Activated CD4-positive, alpha-beta T cell treated with anti-CD3 and anti-CD28 coated beads, Interleukin-10, Interleukin-2, amounts not matched to agents 100 ng/mL and 50 ng/mL, durations not matched to agents 16 hours and 8 hours (primary cell): ENCODE measurements at places on chromosomes 1 and 21.

DNA sequence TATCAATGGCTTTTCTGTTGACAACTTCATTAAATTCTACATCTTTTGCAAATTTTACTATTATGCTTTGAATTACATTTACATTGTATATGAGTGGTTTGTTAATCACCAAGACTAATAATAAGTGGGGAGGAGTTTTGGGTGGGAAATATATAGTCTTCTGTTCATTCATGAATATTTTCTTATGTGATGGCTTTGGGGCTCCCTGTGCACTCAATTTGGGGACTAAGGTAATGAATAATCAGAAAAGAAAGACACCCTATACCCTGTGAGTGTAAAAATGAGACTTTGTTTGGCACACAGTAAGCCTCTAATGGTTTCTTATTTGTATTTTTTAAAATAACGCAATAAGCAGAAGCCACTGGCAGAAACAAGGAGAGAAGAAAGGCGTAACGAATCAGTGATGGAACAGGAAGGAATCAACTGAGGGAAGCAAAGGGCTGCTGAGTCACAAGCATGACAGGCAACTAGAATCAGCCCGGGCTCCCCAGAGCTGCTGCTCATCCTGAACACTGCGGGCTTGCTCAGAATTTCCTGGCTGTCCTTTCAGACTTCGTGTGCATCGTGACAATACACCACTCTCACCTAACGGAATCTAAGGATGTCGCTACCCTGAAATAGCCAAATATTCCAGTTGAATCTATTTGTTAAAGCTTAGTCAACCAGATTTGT is 20.8 kb upstream of the RGS2 start:
- DNase-seq, result no peak

DNA sequence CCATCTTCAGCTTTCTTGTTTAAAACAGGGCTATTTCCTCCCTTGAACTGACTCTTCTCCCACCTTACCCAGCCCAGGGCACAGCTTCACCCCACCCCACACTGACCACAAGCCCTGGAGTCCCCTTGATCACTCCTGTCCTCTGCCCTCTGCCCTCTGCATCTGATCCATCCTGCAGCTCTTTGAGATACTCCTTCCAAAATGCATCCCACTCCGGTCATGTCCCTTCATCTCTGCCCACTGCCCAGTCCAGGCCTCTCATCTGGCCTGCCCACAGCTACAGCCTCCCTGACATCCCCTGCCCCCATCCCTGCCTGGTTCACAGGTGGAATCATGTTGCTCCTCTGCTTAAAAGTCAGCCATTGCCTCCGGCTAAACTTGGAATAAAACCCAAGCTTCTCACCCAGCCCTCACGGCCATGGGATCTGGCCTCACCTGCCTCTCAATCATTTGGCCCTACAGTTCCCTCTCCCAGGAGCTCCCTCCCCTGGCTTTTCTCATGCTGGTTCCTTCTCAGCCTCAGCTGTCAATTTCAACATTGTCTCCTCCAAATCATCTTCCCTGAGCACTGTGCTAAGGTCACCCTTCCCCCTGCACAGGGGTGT is 202.0 kb downstream of the MATN1 start:
- no peak for DNase-seq

GRCh38 chr1:32249831-32250525 is 1.1 kb upstream of the LCK start:
- peak; percentile 93 for DNase-seq

GRCh38 chr1:207893737-207894582 is 17.0 kb downstream of the CD34 start:
- DNase-seq, result no peak

DNA sequence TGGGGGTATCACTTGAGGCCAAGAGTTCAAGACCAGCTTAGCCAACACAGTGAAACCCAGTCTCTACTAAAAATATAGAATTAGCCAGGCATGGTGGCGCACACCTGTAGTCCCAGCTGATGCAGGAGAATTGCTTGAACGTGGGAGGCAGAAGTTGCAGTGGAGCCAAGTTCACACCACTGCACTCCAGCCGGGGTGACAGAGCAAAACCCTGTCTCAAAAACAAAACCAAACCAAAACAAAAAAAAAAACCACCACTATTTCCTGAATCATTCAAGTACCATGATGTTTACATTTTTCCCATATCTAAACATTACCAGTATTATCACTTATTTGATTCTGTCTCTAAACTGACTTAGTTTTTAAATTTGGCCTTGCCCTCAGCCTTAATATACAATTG is 29.5 kb downstream of the TUT4 start:
- DNase-seq, result peak; percentile 20

- peak; percentile 10 for DNase-seq
Observed at GRCh38 chr1:180029524-180030135, 75.0 kb downstream of the CEP350 start.

- no peak for DNase-seq
Observed at GRCh38 chr1:41880950-41881885, 37.5 kb downstream of the HIVEP3 start.

DNA sequence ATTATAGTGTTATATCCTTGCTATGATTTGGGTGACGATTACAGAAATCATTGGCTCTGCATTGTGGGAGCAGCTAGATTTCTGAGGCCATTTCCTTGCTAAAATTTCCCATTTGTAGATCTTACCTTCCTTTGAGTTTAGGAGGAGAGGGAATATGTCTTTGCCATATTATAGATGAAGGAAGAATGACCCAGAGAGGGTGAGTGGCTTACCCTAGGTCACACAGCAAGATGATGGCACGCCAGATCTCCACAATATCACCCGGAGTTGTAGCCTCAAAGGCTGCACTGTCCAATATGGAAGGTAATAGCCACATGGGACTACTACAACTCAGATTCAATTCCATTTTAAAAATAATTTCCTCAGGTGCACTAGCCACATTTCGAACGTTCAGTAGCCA is 10.3 kb downstream of the CNTN2 start:
- no peak for DNase-seq

- no peak for DNase-seq
Observed at GRCh38 chr1:246784621-246785493, 60.6 kb downstream of the SCCPDH start.

GRCh38 chr1:39282537-39283216 is 78.2 kb downstream of the MACF1 start:
- DNase-seq, result no peak

DNA sequence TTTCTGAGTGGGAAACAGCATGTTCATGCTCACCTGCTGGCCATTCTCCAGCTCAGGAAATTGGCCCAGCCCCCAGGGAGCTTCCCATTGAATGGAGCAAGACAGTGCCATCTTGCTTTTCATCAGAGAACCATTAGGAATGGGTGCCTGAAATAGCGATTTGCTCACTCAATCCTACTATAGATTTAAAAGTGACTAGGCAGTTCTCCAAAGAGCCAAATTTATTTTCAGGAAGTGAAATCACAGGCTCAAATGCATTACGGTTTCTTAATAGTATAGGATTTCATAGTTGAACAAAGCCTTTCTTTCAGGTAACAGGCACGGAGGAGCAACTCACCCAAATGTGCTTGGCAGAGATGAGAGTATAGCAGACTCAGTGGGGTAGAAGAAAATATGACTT is 272.1 kb downstream of the GRIK1 start:
- DNase-seq, result no peak

GRCh38 chr1:46533179-46533864 is 18.1 kb downstream of the KNCN start:
- DNase-seq, result peak; percentile 47

DNA sequence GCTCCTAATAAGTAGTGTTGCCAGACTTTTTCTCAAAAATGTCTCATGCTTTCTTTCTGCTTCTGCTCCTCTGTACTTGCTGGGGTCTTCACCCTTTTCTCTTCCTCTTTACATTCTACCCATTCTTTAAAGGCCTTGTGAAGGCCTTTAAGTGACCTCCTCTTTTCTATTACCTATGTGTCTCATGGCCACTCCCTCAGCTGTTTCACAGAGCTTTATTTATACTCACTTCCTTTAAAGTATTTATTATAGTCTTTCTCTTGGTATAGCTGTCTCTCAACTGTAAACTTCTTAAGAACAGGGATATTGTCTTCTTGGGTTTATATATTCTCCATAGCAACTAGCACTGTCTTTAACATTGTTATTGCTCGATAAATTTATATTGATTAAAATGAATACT is 792 bp downstream of the GOLPH3L start:
- DNase-seq, result no peak

- DNase-seq, result no peak
Observed at GRCh38 chr1:243393096-243393495, 137.3 kb downstream of the SDCCAG8 start.

GRCh38 chr1:87119541-87120140 is 205.2 kb downstream of the HS2ST1 start:
- no peak for DNase-seq

DNA sequence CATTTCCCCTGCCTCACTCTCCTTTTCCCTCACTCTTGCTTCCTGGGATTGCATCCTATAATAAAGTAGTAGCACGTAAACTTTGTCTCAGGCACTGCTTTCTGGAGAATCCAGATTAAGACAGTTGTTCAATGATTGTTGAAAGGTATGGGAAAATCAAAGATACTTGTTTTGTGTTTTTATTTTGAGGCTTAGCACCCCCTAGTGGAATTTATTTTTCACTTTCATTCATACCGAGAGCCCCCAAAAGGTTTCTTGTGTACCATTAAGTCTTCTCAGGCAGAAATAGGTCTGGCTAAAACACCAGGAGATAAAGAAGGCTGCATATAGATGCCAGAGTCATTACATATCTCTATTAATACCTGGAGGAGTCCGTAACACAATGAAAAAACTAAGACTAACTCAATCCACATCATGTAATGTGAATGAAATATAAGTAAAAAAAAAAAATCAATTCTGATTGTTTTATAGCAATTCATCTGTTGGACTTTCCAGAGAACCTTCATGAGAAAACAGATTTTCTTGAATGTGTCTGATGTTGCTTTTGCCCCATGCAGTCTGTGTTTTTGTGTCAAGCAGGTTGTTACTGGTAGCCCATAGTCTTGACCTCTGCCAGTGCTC is 103.5 kb downstream of the RPE65 start:
- DNase-seq, result peak; percentile 7

DNA sequence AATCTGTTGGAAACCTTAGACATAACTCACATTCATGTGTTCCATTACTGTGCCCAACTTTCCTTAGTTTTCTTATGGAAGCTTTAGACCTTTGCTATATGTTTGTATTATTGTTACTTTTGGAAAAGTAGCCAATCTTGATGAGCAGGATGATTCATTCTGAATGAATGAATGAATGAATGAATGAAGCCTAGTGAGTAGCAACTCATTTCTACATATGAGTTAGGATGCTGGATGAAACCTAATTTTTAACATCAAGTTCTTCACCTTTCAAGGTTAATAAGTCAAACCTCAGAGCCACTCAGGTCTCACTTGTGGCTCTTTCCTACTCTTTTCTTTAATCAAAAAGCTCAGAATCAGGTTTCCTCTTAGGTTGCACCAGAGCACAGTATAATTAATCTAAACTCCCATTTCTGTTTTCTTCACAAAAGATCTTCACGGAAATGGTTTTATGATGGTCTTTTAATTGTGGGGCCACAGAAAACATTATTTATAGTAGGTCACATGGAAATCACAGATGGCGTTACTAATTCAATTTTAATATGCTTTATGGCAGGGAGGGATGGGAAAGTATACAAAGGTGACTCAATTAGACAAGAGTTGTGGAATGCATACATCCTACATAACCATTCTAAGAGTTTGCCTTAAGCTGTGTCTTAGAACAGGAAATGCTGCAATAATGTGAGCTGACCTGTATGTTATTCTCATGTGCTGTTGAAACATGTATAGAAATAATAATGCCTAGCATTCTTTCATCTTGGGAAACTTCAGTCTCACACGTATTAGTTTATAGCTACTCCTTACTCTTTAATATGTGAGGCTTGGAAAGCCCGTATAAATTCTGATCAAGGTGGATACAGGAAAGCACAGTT is 4.5 kb upstream of the DDX59 start:
- DNase-seq, result peak; percentile 31

DNA sequence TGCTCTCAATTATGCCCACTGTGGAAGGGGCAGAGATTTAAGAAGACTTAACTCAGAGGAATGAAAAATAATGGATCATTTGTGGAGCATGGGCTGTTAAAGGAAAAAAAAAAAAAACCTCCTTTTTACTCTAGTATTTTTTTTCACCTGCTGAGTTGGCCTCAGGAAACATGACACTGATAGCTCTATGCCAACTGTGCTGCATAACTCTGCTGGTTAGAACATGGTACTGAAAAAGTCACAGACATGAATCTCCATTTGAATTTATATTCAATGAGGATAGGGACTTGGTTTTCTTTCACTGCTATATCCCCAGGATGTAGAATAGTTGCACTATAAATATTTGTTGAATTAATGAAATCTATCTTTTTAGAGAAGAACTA is 86.1 kb upstream of the KIAA0040 start:
- no peak for DNase-seq

DNA sequence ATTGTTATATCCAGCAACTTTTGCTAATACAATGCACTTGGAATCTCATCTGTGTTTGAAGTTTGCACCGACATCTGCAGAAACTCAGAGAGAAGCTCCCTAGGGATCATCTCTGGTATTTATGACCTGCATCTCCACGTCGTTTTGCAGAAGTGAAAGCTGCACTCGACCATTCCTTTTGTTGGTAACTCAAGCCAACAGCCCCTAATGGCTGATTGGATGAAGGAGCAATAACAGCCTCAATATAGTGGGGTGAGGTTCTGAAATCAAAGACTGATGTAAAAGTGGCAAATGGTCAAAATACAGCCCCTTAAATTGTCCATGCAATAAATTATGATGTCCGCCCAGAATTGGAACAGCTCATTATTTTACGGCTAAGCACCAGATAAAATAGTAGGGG is 344.2 kb upstream of the KAZN start:
- DNase-seq, result no peak
